ENCODE measurements at places on chromosomes 5 and 9. TPM values are rescaled to one million over a fixed set of nuclear protein-coding genes. Genes with fewer than 3 reads are reported as not detected.

DNA sequence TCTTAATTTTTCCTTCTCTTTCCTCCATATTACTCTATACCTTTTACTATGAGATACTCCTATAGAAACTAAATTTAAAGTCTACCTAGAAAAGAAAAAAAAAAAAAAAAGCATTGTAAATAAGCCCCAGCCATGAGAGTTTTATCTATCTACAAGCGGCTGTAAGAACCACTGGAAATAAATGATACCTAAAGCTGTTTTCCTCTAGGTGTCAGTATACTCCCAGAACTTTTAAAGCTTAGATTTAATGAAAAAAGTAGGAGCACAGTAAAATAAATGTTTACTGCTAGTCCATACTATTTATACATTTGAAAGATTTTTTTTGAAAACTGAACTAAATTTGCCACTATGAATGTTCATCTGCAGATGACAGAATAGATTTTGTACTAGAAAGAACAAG, 26.2 kb downstream of the TYRP1 start:
- no peak for DNase-seq

DNA sequence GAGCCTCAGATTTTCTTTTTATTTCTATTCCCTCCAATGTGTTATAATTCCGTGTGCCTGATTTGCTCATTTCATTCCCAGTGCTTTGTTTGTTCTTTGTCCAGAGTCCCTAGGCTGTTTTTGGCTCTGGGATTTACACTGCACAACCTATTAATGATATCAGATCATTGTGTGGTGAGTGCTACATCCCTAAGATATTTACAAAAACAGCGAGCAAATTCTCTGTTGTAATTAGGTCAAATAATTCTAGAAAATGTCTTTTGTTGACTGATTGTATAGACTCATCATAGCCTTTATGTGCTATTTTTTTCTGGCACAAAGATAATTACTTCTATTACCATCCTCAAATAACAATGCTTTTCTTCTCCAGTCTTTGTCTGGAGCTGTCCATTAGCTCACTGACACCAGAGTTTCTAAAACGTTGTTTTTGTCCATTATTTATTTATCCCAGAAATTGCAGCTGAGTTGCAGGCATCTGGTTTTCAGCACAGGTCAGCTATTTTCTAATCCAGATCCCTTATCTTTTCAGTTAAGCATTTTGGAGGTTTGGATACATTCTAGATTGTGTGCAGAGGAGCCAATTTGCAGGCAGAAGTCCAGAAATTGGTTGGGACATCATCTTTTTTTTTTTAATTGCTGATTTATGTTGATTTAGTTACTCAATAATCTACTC, 379.9 kb upstream of the DMAC1 start:
- no peak for DNase-seq

DNA sequence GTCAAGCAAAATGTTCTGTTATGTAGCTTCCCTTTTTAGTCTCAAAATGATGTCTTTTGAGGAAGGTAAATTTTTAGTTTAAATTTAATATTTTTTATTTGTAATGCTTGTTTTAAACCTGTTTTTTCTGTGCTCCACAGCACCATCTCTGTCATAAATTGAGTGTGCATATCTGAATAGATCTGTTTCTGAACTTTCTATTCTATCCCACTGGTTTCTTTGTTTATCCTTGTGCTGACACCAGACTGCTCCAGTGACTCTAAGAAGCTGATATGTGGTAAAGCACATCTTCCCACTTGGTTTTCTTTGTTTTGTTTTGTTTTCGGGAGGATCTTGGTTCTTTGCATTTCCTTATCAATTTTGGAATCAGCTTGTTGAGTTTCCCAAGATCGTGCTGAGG, 7.1 kb upstream of the RNF145 start:
- DNase-seq, result no peak

DNA sequence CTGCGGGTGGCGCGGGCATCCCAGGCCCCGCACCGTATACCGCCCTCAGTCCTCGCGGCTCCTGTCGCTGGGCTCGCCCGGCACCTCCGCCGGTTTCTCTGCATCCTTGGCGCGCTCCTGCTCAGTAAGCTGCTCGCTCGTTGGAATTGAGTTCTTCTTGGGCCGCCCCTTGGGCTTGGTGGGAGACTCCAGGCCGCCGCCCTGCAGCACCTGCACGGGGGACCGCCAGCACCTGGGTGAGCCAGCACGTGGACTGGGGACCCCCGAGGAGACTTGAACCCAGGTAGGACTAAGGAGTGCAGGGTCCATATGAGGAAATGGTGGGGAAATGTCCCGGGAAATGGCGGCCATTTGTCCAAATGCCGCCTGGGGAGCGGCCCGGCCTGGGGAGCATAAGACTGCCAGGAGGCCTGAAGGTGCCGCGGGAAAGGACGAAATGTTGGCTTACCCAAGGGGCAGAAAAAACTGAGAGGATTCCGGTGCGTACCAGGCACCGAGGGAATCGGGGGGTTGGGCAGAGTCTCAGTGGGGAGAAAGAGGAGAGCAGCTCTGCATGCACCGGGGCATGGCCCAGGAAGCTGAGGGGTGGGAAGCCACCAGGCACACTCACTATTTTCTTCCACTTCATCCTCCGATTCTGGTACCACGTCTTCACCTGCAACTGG, 2.9 kb downstream of the BARX1 start:
- no peak for DNase-seq

- no peak for DNase-seq
Measured at GRCh38 chr5:41325074-41325473, 111.7 kb upstream of the C6 start.

- no peak for DNase-seq
Measured at GRCh38 chr9:994005-994404, 17.6 kb downstream of the DMRT3 start.

GRCh38 chr9:23290973-23291372, 535.1 kb downstream of the ELAVL2 start:
- DNase-seq, result no peak

DNA sequence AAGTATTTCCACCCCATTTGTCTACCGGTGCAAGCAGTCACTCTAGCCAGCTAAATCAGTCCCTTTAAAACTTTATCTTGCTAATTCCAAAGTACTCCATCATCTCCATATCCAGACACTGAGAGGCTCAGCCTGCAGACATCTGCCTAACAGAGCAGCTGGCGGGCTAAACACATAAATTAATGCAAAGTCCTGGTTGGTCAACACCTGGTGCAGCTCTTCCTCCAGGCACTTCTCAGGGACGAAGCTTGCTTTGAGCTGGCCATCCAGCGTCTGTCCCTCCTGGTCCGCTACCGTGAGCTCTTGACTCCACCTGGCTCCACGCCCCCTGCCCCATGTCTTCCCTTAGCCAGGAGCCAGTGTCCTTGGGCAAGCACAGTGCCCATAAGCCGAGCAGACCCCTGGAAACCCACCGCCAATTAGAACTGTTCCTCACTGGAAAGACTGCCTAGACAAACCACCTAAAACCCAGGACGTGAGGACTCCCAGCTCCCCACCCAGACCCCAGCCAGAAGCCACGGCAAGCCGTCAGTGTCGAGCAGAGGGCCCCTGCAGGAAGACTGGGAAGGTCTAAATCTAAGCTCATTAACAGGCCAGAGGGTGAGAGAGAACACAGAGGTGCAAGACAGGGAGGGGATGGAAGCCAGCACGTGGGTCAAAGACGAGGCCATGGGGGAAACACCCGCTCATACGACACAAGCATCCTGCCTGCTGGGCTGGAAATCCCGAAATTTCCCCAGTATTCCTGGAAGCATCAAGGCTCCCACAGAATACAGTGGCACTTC, 120.0 kb downstream of the COL23A1 start:
- no peak for DNase-seq

DNA sequence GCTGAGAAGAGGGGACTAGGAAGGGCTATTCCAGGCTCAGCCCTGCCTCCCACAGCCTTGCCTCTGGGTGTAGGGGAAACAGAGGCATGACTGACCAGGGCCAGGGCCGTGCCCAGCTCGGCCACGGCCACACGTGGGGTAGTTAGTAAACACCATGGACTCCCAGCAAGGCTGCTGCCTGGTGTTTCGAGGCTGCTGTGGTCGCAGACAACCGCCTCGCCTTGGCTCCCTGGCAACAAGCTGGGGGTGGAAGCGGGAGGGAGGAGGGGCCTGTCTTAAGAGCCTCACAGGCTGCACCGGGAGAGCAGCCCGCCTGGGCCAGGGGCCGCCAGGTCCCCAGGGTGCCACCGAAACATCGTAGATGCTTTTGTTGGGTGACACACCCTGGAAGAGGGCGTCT, 90.2 kb upstream of the CACNA1B start:
- no peak for DNase-seq

GRCh38 chr5:130502702-130503101, 598.4 kb downstream of the CHSY3 start:
- DNase-seq, result no peak

GRCh38 chr5:96481867-96482266, 48.8 kb upstream of the PCSK1 start:
- DNase-seq, result no peak

- no peak for DNase-seq
Measured at GRCh38 chr9:96871176-96871575, 16.9 kb upstream of the ZNF782 start.

DNA sequence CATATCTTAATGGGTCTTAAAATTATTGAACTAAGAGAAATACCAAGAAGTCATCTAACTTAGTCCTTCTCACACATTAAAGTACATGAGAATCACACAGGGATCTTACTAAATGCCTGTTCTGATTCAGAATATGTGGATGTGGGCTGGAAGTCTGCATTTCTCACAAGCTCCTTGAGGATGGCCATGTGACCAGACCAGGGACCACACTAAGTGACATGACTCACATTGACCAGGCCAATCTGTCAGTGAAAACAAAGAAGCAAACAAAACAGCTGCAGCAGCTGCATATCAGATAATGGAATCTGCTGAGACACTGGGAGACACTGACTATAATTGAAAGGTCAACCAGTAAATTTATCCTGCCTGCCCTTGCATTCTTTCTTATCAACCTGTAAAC, 110.5 kb downstream of the ADAMTS12 start:
- DNase-seq, result no peak

DNA sequence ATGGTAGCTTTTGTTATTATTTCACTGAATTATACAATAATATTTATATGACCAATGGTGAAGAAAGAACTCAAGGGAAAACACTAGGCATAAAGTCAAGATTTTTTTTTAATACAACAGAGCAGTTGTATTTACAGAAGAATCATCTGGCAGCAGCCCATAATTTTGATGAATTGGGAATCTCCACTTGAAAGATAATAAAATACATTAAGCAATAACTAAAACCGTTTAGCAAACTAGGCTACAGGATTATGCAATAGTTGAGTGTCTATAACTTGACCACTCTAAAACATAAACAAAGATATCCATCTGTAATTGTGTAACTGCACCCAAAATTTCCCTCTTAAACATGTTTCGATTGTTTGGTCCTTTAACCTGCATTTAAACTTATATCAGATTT, 80.8 kb downstream of the SNCAIP start:
- no peak for DNase-seq

DNA sequence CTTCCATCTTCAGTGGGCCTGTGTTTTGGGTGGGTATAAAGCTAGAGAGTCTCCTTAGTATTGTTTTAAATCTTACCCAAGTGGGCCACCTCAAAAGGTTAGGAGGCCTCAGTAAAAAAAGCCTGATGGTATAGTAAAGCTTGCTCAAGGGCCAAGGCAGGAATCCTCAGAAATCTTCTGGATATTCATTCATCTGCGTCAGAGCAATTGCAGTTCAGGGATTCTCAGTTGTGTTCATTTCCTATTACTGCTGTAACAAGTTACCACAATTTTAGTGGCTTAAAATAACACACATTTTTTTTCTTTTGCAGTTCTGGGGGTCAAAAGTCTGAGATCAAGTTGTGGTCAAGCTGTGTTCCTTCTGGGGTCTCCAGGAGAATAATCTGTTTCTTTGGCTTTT, 985.5 kb downstream of the TLE4 start:
- DNase-seq, result no peak

- DNase-seq, result no peak
Measured at GRCh38 chr5:135322271-135322670, 76.8 kb downstream of the MACROH2A1 start.

- DNase-seq, result no peak
Measured at GRCh38 chr9:103734471-103734870, 359.6 kb upstream of the SMC2 start.

DNA sequence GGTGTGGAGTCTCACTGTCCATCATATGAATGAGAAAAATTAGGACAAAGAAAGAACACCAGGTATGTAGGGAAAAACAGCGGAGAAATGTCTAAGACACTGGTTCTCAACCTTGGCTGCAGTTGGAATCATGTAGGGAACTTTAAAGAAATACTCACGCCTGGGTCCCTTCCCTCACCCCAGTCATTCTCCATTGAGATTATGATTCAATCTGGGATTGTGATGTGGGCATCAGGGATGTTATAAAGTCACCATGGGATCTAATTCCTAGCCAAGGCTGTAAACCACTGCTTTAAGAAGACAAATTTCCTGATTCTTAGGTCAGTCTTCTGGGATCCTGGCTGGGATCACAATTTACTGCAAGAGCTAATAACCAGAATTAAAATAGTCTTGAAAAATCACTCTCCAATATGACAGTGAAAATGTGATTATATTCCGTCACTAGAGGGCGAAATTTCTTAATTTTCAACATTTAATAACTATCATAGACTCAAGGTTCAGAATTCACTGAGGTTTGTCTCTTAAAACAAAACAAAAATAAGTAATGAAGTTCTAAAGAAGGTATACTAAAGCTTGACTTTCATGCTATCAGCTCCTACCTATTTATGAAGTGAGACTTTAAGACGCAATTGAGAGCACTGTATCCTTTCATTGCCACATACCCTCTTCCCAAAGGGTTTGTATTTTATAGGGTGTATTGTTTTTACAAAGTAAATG, 60.5 kb downstream of the GLDC start:
- no peak for DNase-seq

DNA sequence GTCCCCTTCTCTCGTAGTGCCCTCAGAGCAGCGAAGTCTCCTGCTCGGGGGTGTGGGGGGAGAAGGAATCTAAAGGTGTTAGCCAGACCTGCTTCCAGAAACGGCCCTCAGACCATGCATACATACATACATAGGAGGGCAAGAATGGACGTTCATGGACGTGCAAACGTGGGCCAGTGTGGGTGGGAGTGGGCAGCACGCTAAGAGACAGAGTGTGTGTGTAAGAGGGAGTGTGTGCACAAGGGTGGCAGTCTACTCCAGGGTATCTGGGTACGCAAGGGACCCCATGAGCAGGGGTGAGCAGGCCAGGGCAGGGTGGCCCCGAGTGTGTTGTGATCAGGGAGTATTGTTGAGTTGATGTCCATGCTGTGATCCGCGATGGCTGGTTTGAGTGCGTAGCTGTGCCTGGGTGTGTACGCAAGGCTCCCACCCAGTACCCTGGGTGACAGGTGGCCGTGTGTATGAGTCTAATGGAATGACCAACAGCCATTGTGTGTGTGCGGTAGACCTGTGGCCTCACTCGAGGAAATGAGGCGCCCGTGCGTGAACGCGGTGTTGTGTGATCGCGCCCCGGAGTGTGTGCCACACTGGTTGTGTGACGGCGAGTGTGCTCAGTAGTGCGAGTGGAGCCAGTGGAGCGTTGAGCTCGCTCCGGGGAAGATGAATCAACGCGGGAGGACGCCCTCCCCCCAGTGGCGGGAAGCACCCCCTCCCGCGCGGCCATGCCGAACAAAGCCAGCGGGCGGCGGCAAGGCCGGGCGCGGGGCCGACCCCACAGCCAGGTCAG, 826 bp downstream of the GPRIN1 start:
- no peak for DNase-seq

The IL9 gene
- total RNA-seq, result not detected

The TMEM174 gene
- total RNA-seq, result not detected

The CWC27 gene
- 1.7 TPM for total RNA-seq

The TAL2 gene
- not detected for total RNA-seq

The PRSS3 gene
- not detected for total RNA-seq

The GHR gene
- 6.4 TPM for total RNA-seq

The NR2F1 gene
- total RNA-seq, result 8.0 TPM

The CARTPT gene
- 12.7 TPM for total RNA-seq

The MAP1B gene
- 1,059 TPM for total RNA-seq

The ANKRD31 gene
- total RNA-seq, result not detected

The FAM200C gene
- not detected for total RNA-seq

The ADCY2 gene
- total RNA-seq, result 0.11 TPM

The PCDHB6 gene
- 1.5 TPM for total RNA-seq

Data from ascending aorta (tissue), 2 donors.